Activated T-helper 1 cell treated with Interleukin-2 at 50 U/mL for 16 hours (primary cell): ENCODE measurements at places on chromosomes 6 and 20.

DNA sequence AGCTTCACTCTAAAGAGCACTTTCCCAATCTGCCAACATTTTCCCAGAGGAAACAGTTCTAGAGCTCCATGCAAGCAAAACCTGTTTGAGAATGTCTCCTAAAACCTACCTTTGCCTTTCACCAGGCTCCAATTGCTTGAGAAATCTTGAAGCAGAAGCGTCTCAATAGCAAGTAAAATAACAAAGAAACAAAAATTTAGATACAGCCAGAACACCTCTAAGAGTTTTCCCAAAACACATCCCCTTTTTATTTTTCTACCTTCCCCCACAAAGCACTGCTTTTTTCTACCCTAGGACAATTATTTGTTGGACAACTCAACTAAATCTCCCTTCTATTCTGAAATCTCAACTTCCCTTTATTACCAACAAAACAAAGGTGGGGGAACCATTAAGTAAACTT is 3.6 kb downstream of the VGLL2 start:
- no peak for DNase-seq

DNA sequence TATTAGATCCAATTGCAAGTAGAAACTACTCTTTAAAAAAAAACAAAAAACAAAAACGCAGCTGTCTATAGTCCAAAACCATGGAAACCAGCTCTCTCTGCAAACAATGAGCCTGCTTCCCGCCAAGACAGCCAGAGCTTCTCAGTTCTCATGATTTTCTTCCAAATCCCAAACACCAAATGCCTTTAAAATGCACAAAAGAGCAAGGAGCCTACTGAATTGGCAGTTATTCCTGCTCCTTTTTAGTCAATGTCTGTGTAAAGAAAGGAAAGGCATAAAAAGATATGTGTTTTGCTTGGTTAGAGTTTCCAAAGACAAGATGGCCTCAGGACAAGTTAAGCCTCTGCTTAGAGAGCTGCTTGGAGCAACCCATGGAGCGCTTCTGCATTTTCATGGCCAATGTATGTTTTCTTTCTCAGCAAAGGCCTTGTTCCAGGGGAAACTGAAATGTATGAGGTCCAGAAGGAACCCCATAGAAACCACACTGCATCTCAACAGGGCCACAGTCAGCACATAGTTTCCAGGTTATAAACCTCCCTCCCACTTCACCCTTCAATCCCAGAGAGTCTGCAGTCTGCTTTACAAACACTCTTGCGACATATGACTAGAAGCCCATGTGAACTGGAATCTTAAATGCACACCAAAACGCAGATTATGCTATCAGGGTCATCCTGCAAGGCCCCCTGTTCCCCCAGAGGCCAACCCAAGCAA is 209.3 kb upstream of the TAB2 start:
- no peak for DNase-seq

DNA sequence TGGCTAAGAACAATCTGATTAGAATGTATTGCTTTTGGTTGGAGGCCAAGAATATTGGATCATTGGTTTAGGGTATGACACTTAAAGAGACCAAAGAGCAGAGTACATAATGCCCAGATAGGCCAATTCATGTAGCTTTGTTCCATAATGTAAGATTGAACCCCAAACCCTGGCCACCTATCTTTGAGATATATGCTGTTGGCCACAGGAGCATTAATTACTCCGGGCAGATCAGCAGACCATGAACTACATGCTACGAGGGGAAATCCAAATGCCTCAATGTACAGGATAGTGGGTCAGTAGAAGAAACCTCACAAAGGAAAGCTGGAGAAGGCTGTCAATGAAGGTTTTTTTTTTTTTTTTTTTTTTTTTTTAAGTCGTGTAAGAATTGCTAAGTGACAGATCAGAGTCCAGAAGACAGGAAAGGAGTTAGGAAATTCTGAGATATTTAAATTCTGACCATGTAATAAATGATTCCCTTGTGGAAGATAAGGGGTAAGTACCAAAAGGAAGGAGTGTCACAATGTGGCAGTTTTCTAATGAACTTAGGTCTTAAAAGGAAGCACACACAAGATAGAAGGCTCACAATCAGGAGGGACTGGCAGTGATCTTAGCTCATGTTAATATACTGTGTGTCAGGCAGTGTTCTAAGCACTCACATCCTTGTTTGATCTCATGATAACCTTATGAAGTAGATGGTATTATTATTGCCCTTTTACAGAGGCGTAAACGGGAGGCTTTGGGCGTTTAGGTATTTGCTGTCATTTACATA is 61.4 kb downstream of the CARMIL1 start:
- DNase-seq, result no peak

- no peak for DNase-seq
These were observed 649.7 kb upstream of the CHD6 start for GRCh38 chr20:42267793-42268384.

GRCh38 chr6:153145591-153145990 is 14.5 kb upstream of the RGS17 start:
- DNase-seq, result no peak

- DNase-seq, result no peak
These were observed 96.5 kb downstream of the PLEKHG1 start for GRCh38 chr6:150696190-150696589.

GRCh38 chr20:23047001-23047737 is 2.3 kb downstream of the THBD start:
- no peak for DNase-seq

- DNase-seq, result no peak
These were observed 121.7 kb upstream of the JAG1 start for GRCh38 chr20:10795286-10796026.

- no peak for DNase-seq
These were observed 220.5 kb downstream of the SYNE1 start for GRCh38 chr6:152416652-152417051.

DNA sequence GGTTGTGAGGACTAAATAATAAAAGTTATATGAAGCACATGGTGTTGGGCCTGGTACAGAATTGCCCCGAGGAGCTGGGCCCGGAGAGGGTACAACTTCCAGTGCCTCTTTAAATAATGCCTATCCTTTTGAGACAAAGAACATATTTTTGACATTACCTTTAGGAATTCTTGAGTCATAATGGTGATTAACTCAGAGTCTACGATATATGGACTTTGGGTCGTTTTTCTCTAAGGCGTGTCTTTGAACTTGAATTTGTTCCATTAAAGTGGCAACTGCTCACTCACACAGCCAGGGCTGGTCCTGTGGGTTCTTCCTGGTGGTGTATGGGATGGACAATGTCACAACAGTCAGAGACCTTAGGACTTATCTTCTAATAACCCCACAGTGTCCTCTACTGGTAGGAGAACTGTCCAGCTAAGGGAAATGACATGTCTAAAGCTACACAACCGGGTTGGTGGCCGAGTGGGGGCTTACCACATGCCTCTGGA is 106.5 kb downstream of the CDC5L start:
- DNase-seq, result no peak

GRCh38 chr6:83193747-83194566 is 800 bp downstream of the RWDD2A start:
- peak; percentile 4 for DNase-seq

DNA sequence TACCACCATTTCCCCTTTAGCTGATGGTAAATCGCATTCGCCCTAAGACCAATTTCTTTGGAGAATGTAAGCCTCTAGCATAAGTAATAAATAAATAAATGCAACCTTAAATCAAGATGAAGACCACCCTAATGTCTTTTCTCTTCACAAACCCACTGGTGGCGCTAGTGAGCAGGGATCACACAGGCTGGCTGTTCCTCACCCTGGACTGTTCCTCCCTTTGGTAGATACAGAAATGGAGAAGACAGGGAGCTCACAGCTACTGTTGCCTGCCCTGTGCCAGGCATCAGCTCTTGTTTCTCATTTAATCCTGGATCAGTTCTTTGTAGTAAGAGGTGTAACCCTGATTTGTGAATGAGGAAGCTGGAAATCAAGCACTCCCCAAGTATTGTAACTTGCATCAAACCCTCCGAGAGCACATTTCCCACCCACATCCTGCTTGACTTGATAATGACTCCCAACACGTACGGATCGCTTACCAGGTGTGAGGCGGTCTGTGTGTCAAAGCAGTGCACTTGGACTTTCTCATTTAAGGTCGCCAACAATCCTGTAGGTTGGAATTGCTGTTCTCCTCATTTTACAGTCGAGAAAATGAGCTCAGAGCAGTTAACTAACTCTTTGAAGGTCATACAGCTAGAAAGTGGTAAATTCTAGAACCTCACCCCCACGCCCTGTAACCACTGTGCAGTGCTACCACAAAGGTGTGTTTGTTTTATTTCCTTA is 236.1 kb downstream of the TSHZ2 start:
- no peak for DNase-seq

- no peak for DNase-seq
These were observed 967 bp downstream of the SMPDL3A start for GRCh38 chr6:122790028-122790422.

- no peak for DNase-seq
These were observed 75.5 kb upstream of the FABP7 start for GRCh38 chr6:122704066-122704465.

GRCh38 chr6:133436652-133437051 is 195.5 kb downstream of the EYA4 start:
- DNase-seq, result no peak

DNA sequence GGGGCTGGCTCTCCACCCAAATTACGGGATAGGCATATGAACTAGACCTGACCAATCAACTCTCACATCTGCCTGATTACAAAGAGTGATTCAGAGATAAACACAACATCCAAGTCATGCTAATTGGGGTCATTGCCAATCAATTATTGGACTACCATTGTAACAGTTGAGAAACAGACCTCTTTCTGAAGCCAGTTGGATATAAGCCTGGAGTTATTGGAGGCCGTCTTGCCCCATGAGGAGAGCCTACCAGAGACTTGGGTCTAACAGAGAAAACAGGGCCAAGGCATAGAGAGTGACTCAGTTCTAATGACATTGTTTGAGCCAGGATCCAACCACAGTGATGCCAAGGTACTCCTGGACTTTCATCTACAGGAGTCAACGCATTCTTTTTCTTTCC is 39.4 kb upstream of the HIVEP2 start:
- no peak for DNase-seq

GRCh38 chr6:134774201-134774638 is 175.7 kb downstream of the ALDH8A1 start:
- no peak for DNase-seq

DNA sequence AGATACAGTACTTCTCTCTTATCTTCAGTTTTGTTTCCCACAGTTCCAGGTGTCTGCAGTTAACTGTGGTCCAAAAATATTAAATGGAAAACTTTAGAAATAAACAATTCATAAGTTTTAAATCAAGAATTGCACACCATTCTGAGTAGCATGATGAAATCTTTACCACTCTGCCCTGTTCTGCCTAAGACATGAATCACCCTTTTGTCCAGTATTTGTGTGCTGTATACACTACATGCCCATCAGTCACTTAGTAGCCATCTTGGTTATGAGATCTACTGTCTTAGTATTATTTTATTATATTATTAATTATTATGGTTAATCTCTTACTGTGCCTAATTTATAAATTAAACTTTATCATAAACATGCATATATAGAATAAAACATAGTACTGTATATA is 279.0 kb downstream of the OGFRL1 start:
- no peak for DNase-seq

DNA sequence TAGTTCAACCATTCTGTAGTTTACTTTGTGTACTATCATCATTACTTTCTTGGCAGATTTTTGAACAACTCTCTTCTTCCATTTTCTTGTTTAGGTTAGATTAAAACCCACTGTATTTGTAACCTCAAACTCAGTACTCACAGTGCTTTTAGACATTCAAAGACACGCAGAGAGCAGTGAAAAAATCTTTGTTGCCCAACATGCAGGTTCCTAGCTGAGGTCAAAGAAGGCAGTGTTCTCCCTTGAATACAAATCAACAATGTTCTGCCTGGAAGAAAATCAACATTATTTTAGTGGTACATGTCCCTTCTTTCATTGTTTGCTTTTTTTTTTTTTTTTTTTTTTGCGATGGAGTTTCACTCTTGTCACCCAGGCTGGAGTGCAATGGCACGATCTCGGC is 11.2 kb downstream of the CYB5R4 start:
- DNase-seq, result no peak

DNA sequence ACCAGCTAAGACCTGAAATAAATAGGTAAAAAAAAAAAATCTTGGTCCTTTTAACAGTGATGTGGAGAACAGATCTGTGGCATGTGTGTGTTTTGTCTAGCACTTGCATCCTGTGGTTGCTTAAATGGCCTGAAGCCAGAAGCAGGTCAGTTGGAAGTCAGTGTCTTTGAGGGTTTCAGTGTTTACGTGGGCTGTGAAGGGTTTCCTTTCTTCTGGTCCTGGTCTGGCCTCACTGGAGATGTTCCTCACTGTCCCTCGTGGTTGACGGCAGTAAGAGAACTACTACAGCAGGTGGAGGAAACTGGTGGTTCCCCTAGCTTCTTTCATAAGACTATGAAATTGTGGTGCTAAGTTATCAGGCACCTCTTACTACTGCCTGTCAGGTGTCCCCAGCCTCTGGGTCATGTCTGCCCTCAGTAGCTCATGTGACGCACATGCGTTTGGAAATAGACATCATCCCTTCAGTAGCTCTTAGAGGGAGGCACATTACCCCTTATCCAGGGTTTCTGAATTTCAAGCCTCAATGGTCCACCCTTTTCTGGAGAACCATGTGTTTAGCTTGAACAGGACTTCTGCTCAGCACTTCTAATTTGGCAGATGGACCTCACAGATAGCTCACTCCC is 59.4 kb upstream of the SCP2D1 start:
- no peak for DNase-seq

DNA sequence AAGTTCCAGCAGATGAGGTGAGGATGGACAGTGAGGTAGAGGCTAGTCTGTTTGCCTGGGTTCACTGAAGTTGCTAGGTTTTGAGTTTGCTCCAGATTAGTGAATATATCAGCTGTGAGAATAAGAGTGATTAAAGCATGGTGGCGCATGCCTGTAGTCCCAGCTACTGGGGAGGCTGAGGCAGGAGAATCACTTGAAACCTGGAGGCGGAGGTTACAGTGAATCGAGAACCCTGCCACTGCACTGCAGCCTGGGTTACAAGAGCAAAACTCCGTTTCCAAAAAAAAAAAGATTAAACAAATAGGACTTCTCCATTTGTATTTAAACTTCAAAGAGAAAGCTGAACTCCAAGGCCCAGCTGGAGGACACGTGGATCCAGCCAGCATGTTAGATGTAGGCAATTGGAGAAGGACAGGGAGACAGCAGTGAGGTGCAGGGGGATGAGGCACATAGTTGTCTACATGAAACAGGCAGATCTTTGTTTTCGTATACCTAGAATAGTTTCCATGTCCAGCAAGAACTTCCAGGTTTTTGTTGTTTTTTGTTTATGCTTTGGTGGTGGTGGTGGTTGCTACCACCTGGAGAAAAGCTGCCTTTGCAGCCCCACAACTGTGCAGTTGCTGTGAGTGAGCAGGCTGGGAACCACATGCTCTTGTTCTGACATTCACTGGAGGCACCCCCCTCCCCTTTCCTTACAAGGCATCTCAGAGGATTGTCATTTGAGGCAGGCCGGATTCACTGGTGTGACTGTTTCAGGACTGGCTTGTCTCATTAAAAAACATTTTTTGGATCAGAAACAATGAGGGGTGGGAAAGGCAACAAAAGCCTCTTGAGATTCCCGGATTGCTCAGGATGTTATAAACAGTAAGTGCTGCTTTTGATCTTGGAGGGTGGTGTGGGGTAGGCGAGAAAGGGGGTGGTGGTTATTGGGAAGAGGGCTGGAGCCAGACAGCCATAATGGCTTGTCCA is 72.3 kb downstream of the JARID2 start:
- no peak for DNase-seq
